Nephron progenitor cell (in vitro differentiated cells): ENCODE measurements at places on chromosomes 16 and 17.

- no peak overlapping the region for H3K4me3 ChIP-seq
- DNase-seq = no peak
- no peaks in the 10 kb centered on the region for H3K36me3 ChIP-seq
Observed at GRCh38 chr16:86700046-86700945, 121.9 kb downstream of the FOXL1 start.

DNA sequence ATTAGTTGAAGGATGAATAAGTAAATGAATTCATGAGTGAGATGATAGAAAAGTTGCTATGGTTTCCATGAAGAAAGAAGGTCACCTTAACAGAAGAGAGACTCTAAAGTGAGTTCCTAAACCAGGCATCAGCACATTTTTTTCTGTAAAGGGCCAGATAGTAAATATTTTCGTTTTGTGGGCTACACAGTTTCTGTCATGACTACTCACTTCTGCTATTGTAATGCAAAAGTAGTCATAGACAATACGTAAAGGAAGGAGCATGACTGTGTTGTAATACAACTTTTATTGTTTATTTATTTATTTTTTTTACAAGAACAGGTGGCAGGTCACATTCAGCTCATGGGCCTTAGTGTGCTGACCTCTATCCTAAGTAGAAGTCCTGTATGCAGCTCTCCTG, 426.1 kb upstream of the DYNLRB2 start:
- DNase-seq = no peak
- H3K4me3 ChIP-seq = no peak overlapping the region
- peaks cover 11% of the 10 kb centered on the region for H3K27me3 ChIP-seq
- H3K4me1 ChIP-seq = no peaks in the 10 kb centered on the region
- no peak overlapping the region for H3K27ac ChIP-seq

GRCh38 chr17:39659279-39660010, 5.7 kb upstream of the TCAP start:
- H3K36me3 ChIP-seq = peaks cover 5% of the 10 kb centered on the region
- H3K27me3 ChIP-seq = no peaks in the 10 kb centered on the region
- no peak overlapping the region for H3K4me3 ChIP-seq
- H3K27ac ChIP-seq = no peak overlapping the region

GRCh38 chr17:79607940-79608623, 2.8 kb downstream of the RBFOX3 start:
- no peak overlapping the region for H3K4me3 ChIP-seq
- no peaks in the 10 kb centered on the region for H3K36me3 ChIP-seq
- peaks cover 100% of the 10 kb centered on the region for H3K27me3 ChIP-seq

DNA sequence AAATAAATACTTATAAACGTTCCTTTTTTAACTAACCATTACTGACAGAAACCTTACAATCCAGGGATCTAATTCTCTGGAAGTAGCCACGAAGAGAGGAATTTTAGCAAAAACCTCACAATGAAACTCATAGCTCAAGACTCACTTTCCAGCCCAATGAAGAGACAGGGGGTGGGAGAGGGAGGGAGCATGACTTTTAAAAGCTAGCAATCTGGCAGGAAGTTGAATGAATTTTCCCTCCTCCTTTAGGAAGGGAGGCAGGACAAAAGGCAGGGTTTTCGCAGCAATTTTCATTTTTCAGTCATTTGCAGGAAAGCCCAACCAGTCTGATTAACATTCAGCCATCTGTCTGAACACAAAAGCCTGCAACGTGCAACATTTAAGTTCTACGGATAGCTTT, 381.5 kb upstream of the PSMD7 start:
- no peak for DNase-seq
- peaks cover 13% of the 10 kb centered on the region for H3K27me3 ChIP-seq
- no peaks in the 10 kb centered on the region for H3K36me3 ChIP-seq
- H3K4me1 ChIP-seq = peaks cover 19% of the 10 kb centered on the region
- H3K27ac ChIP-seq = no peak overlapping the region

DNA sequence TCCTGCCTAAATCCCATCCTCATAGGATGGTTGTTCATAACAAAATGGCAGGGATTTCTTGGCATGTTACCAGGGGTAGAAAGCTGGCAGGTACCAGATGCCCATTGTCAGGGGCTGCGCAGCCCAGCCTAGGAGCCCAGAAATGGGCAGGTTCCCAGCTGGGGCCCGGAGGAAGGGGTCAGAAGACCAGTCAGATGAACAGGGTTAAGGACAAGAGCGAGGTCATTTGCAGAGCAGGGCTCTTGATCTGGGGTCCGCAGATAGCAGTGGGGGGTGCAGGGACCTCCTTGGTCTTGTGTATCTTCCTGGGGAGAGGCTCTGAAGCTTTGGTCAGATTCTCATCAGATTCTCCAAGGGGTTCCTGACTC, 52.3 kb upstream of the CDC42EP4 start:
- DNase-seq = no peak
- peaks cover 16% of the 10 kb centered on the region for H3K27me3 ChIP-seq
- H3K27ac ChIP-seq = no peak overlapping the region
- H3K4me1 ChIP-seq = peaks cover 72% of the 10 kb centered on the region
- H3K36me3 ChIP-seq = peaks cover 5% of the 10 kb centered on the region

- H3K36me3 ChIP-seq = peaks cover 56% of the 10 kb centered on the region
- DNase-seq = no peak
- H3K27me3 ChIP-seq = peaks cover 4% of the 10 kb centered on the region
- H3K27ac ChIP-seq = no peak overlapping the region
- no peaks in the 10 kb centered on the region for H3K4me1 ChIP-seq
Observed at GRCh38 chr16:46812781-46813540, 18.0 kb downstream of the C16orf87 start.

DNA sequence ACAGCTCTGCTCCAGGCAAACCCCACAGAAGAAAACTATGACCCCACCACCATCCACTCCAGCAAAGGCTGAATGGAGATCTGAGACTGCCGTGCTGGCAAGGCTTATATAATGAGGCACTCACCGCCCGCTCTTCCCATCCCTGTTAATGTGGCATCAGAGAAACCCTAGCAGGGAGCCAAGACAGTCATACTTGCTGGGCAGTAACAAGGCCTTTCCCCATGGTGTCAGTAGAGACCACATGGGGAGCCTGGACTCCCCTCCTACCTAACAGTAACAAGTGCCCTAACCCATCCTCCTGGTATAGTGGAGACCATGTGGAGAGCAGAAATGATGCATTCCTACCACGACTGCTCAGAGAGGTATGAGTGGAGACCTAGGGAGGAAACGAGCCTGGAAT, 235.2 kb downstream of the C16orf78 start:
- H3K36me3 ChIP-seq = peaks cover 46% of the 10 kb centered on the region
- peak overlapping the region; percentile 27 for H3K27ac ChIP-seq

GRCh38 chr16:19281246-19281645, 4.3 kb upstream of the CLEC19A start:
- no peaks in the 10 kb centered on the region for H3K36me3 ChIP-seq
- no peak for DNase-seq
- H3K4me3 ChIP-seq = no peak overlapping the region

DNA sequence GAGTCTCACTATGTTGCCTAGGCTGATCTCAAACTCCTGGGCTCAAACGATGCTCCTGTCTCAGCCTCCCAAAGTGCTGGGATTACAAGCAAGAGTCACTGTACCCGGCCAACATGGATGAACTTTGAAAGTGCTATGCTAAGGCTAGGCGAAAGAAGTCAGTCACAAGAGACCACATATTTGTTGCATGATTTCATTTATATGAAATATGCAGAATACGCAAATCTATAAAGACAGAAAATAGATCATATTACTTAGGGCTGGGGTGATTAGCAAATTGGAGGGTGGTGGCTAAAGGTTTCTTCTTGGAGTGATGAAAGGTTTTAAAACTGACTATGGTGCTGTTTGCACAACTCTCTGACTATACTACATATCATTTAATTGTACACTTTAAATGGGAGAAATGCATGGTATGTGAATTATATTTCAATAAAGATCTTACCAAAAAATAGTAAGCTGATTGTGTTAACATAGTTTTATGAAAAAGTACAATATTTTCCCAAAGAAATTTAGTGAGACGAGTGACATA, 1.2 kb upstream of the FLYWCH1 start:
- peaks cover 35% of the 10 kb centered on the region for H3K4me1 ChIP-seq
- peaks cover 5% of the 10 kb centered on the region for H3K36me3 ChIP-seq
- no peak for DNase-seq
- no peak overlapping the region for H3K27ac ChIP-seq

DNA sequence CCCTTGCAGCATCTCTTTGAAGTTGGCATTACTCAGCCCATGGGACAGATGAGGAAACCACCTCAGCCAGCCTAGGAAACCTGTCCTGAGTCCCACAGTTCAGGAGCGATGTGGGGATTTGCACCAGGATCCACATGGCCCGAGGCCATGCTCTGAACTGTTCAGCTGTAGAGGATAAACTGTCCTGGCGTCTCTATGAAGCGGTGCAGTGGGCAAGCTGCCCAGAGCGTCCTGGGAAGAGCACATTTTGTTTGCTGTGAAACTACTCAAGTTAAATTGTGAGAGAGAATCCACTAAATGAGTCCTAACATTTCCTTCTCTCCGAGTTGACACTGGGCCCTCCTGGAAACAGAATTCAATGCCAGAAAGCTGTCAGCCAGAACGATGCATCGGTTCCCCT, 276.6 kb upstream of the TNRC6C start:
- H3K4me3 ChIP-seq = no peak overlapping the region
- peaks cover 40% of the 10 kb centered on the region for H3K27me3 ChIP-seq
- H3K27ac ChIP-seq = no peak overlapping the region
- peaks cover 15% of the 10 kb centered on the region for H3K4me1 ChIP-seq

- peaks cover 68% of the 10 kb centered on the region for H3K36me3 ChIP-seq
- no peak overlapping the region for H3K4me3 ChIP-seq
- H3K27ac ChIP-seq = peak overlapping the region; percentile 46
- no peak for DNase-seq
- peaks cover 4% of the 10 kb centered on the region for H3K4me1 ChIP-seq
- peaks cover 2% of the 10 kb centered on the region for H3K27me3 ChIP-seq
Observed at GRCh38 chr17:596763-597644, 117.6 kb downstream of the VPS53 start.

DNA sequence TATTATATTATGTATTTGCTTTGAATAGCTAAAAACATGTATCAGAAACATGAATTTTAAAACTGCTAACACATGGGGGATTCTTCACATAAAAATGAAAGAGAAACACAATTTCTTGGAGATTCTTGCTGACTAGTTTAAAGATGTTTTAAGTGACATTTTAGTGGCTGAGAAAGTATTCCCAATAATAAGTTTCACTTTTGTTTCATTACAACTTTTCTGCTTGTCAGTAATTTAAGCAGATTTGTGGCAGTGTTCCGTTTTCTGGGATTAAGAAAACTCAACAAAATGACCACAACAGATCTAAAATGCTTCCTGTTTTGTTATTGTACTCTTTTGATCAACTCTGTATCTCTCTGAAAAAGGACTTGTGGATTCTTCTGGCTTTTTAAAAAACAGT, 75.9 kb downstream of the NLK start:
- H3K4me3 ChIP-seq = no peak overlapping the region
- H3K27me3 ChIP-seq = peaks cover 2% of the 10 kb centered on the region
- no peaks in the 10 kb centered on the region for H3K4me1 ChIP-seq

GRCh38 chr17:16470265-16470664, 21.7 kb downstream of the LRRC75A start:
- peaks cover 7% of the 10 kb centered on the region for H3K27me3 ChIP-seq
- no peak overlapping the region for H3K27ac ChIP-seq
- peaks cover 49% of the 10 kb centered on the region for H3K4me1 ChIP-seq
- no peaks in the 10 kb centered on the region for H3K36me3 ChIP-seq
- DNase-seq = no peak

GRCh38 chr17:57999496-58000017, 7.5 kb downstream of the SRSF1 start:
- H3K27me3 ChIP-seq = no peaks in the 10 kb centered on the region
- peaks cover 37% of the 10 kb centered on the region for H3K36me3 ChIP-seq
- peak; percentile 27 for DNase-seq
- no peak overlapping the region for H3K4me3 ChIP-seq
- H3K27ac ChIP-seq = no peak overlapping the region

- peaks cover 17% of the 10 kb centered on the region for H3K4me1 ChIP-seq
- DNase-seq = no peak
Observed at GRCh38 chr16:48829336-48830310, 219.6 kb upstream of the N4BP1 start.
